CD4-positive, CD25-positive, alpha-beta regulatory T cell (primary cell): ENCODE measurements at places on chromosomes 4 and X. TPM values are rescaled to one million over a fixed set of nuclear protein-coding genes. Genes with fewer than 3 reads are reported as not detected.

DNA sequence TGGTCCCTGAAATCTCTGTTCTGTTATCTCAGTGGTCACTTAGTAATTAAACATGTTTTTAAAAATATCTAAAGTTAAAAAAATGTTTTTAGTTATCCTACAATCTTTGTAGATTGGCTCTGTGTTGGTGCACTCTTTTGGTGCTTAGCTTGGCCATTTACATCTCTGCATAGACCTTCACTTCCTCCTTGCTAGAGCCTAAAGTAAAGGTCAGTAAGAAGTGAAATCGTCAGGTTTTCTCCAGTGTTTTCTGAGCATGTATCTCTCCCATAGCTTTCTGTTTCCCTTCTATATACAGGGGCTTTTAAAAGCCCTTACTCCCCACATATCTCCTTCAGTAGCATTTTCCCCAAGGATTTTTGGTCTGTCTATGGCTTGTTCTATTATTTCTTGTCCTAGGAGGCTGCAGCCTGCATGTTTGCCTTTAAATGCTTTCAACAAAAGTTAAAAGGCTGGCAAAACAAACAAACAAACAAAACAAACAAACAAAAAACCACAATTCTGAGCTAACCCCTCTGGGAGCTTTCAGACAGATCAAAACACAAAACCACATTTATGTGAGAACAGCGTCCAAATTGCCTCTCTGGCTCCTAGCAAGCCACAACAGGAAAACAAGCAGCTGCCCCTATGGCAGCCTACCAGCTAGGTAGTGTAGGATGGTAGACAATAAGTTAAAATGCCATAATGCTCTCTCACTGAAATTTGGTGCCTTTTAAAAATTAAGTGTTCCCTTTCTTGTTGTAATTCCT lies 27.3 kb upstream of the GPRASP2 start:
- no peak overlapping the region for H3K4me3 ChIP-seq
- no peak overlapping the region for H3K27ac ChIP-seq
- no peaks in the 10 kb centered on the region for H3K4me1 ChIP-seq
- no peaks in the 10 kb centered on the region for H3K27me3 ChIP-seq

ASB5 gene
- total RNA-seq = not detected

- no peaks in the 10 kb centered on the region for H3K4me1 ChIP-seq
- H3K36me3 ChIP-seq = no peaks in the 10 kb centered on the region
- H3K27me3 ChIP-seq = no peaks in the 10 kb centered on the region
- H3K4me3 ChIP-seq = no peak overlapping the region
- no peak for DNase-seq
Measured at GRCh38 chr4:181670506-181670905, 572.7 kb upstream of the TENM3 start.

- DNase-seq = no peak
- H3K4me3 ChIP-seq = no peak overlapping the region
- H3K36me3 ChIP-seq = no peaks in the 10 kb centered on the region
- H3K27me3 ChIP-seq = peaks cover 5% of the 10 kb centered on the region
Measured at GRCh38 chr4:139910106-139910505, 243.9 kb downstream of the MAML3 start.

- DNase-seq = no peak
- H3K4me3 ChIP-seq = no peak overlapping the region
- H3K4me1 ChIP-seq = no peaks in the 10 kb centered on the region
- no peaks in the 10 kb centered on the region for H3K36me3 ChIP-seq
- no peaks in the 10 kb centered on the region for H3K27me3 ChIP-seq
- H3K27ac ChIP-seq = no peak overlapping the region
Measured at GRCh38 chr4:185896817-185897488, 85.0 kb upstream of the SORBS2 start.

DNA sequence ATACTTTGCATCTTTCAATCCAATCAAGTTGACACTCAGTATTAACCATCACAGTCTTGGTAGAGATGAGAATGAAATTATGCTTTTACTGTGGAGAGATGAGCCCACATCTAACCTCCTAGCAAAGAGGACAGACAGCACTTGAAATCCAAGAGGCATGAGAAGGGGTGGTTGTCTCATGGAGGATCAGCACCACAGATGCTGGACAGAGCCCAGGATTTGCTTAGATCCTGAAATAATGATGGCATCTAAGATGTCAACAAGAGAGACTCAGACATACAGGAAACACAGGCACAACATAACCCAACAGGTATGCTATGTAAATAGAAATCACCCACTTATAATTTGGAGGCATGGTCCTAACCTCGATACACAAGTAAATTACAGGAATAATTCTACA lies 74.3 kb upstream of the VCX2 start:
- DNase-seq = no peak
- H3K27me3 ChIP-seq = no peaks in the 10 kb centered on the region
- no peaks in the 10 kb centered on the region for H3K4me1 ChIP-seq

SH2D1A gene
- total RNA-seq = 42.7 TPM

- H3K27ac ChIP-seq = no peak overlapping the region
- no peaks in the 10 kb centered on the region for H3K27me3 ChIP-seq
- peak overlapping the region; percentile 44 for H3K4me3 ChIP-seq
- no peaks in the 10 kb centered on the region for H3K36me3 ChIP-seq
- peak; percentile 37 for DNase-seq
- peaks cover 14% of the 10 kb centered on the region for H3K4me1 ChIP-seq
Measured at GRCh38 chrX:39440799-39441284, 639.6 kb downstream of the MID1IP1 start.

GRCh38 chrX:39758791-39759525 lies 338.8 kb downstream of the BCOR start:
- no peak for DNase-seq
- no peak overlapping the region for H3K27ac ChIP-seq
- no peaks in the 10 kb centered on the region for H3K4me1 ChIP-seq
- no peaks in the 10 kb centered on the region for H3K36me3 ChIP-seq

GRCh38 chr4:118742050-118742449 lies 56.9 kb downstream of the METTL14 start:
- no peaks in the 10 kb centered on the region for H3K27me3 ChIP-seq
- no peak for DNase-seq
- no peak overlapping the region for H3K27ac ChIP-seq
- H3K4me1 ChIP-seq = no peaks in the 10 kb centered on the region
- no peak overlapping the region for H3K4me3 ChIP-seq

DNA sequence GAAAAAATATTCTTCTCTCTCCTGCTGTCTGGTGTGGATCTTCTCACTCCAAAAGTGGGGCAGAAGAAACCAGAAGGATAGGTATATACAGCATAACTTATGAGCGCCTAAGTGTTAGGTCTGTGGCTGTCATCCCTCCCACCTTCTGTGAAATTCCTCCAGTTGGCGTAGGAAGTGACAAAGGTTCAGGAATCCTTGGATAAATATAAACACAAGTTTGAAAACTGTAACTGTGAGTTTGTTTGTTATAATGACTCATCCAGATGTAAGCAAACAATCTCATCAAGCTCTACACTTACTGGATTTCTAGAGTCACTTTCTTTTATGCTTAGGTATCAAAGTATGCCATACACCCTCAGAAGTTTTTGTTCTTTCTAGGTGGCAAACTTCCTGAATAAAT lies 405.2 kb downstream of the FAT4 start:
- no peaks in the 10 kb centered on the region for H3K36me3 ChIP-seq
- H3K4me1 ChIP-seq = no peaks in the 10 kb centered on the region
- no peak for DNase-seq
- H3K27ac ChIP-seq = no peak overlapping the region

ATOH1 gene
- total RNA-seq = not detected

SORCS2 gene
- total RNA-seq = not detected

CTAG1B gene
- not detected for total RNA-seq

ZNF630 gene
- 1.5 TPM for total RNA-seq

TMEM156 gene
- 14.2 TPM for total RNA-seq

FRMD7 gene
- total RNA-seq = not detected

DNA sequence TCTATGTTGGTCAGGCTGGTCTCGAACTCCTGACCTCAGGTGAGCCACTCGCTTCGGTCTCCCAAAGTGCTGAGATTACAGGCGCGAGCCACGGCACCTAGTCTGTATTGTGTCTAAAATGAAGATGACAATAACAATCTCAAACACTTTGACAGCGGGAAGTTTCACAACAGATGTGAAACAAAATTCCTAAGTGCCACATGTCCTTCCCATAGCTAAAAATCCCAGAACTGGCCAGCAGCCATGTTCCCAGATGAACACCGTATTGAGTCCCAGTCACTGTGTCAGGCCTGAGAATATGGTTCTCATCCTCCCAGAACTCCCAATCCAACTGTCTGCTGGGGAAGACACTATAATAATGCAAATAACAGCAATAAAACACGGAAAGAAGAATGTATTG lies 16.4 kb upstream of the KLHL8 start:
- no peak overlapping the region for H3K27ac ChIP-seq
- H3K36me3 ChIP-seq = no peaks in the 10 kb centered on the region
- peaks cover 3% of the 10 kb centered on the region for H3K4me1 ChIP-seq
- H3K4me3 ChIP-seq = no peak overlapping the region
- no peak for DNase-seq

STATH gene
- total RNA-seq = not detected

GRCh38 chr4:126451237-126451873 lies 1136.6 kb downstream of the FAT4 start:
- H3K4me3 ChIP-seq = no peak overlapping the region
- H3K36me3 ChIP-seq = no peaks in the 10 kb centered on the region
- H3K27ac ChIP-seq = no peak overlapping the region
- H3K4me1 ChIP-seq = no peaks in the 10 kb centered on the region
- no peaks in the 10 kb centered on the region for H3K27me3 ChIP-seq

ADGRL3 gene
- not detected for total RNA-seq

GRCh38 chrX:104172788-104173187 lies 6.5 kb downstream of the FAM199X start:
- no peaks in the 10 kb centered on the region for H3K27me3 ChIP-seq
- DNase-seq = no peak
- H3K4me3 ChIP-seq = no peak overlapping the region
- H3K4me1 ChIP-seq = peaks cover 5% of the 10 kb centered on the region
- H3K27ac ChIP-seq = no peak overlapping the region
- peaks cover 12% of the 10 kb centered on the region for H3K36me3 ChIP-seq

CXXC4 gene
- total RNA-seq = not detected

IQCM gene
- total RNA-seq = not detected

TMPRSS11A gene
- total RNA-seq = not detected

DNA sequence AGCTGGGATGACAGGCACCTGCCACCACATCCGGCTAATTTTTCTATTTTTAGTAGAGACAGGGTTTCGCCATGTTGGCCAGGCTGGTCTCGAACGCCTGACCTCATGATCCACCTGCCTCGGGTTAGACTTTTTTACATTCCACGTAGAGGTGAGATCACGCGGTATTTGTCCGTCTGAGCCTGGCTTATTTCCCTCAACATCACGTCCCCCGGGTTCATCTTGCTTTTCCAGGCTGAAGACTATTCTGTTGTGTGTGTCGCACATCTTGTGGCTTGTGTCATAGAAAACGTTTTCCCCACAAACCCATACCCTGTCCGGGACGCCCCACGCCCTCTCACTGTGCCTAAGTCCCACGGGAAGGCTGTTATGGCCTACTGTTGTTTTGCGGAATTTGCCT lies 185.3 kb downstream of the CRLF2 start:
- H3K36me3 ChIP-seq = no peaks in the 10 kb centered on the region
- no peak overlapping the region for H3K27ac ChIP-seq
- no peaks in the 10 kb centered on the region for H3K4me1 ChIP-seq
- H3K27me3 ChIP-seq = no peaks in the 10 kb centered on the region

COX7B2 gene
- total RNA-seq = not detected

ITM2A gene
- total RNA-seq = 135 TPM

GRCh38 chrX:65253817-65254216 lies 277.6 kb upstream of the ZC4H2 start:
- no peak overlapping the region for H3K27ac ChIP-seq
- no peak for DNase-seq
- H3K27me3 ChIP-seq = no peaks in the 10 kb centered on the region
- H3K36me3 ChIP-seq = no peaks in the 10 kb centered on the region
- H3K4me3 ChIP-seq = no peak overlapping the region
- no peaks in the 10 kb centered on the region for H3K4me1 ChIP-seq

DNA sequence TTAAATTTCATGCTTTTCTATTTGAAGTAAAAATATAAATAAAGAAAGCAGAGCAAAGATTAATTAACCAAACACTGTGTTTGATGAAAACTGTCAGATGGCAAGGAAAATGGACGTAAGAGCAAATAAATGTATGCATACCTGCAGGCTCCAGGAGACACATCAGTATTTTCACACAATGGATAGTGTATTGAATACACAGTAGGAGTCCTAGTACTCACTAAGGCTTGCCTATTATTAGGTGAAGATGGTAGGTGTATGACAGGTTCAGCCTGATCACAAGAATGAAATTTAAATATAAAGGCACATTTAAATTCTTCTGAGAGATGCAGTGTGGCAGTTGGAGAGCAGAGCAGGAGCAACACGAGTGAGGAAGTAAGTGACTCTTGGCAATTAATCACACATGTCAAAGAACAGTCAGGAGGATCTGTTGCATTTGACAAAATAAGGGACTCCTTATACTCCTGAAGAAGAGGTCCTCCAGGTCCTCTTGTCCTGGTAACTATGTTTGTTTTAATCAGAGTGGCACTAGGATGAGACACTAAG lies 106.0 kb upstream of the NDST4 start:
- no peak for DNase-seq
- H3K27me3 ChIP-seq = no peaks in the 10 kb centered on the region
- no peak overlapping the region for H3K27ac ChIP-seq
- H3K36me3 ChIP-seq = no peaks in the 10 kb centered on the region
- no peak overlapping the region for H3K4me3 ChIP-seq

PLK4 gene
- total RNA-seq = 13.8 TPM

HELT gene
- not detected for total RNA-seq

GRCh38 chrX:105869701-105870100 lies 47.4 kb downstream of the NRK start:
- H3K36me3 ChIP-seq = no peaks in the 10 kb centered on the region
- no peak overlapping the region for H3K27ac ChIP-seq
- no peak for DNase-seq
- no peaks in the 10 kb centered on the region for H3K4me1 ChIP-seq
- no peak overlapping the region for H3K4me3 ChIP-seq

DNA sequence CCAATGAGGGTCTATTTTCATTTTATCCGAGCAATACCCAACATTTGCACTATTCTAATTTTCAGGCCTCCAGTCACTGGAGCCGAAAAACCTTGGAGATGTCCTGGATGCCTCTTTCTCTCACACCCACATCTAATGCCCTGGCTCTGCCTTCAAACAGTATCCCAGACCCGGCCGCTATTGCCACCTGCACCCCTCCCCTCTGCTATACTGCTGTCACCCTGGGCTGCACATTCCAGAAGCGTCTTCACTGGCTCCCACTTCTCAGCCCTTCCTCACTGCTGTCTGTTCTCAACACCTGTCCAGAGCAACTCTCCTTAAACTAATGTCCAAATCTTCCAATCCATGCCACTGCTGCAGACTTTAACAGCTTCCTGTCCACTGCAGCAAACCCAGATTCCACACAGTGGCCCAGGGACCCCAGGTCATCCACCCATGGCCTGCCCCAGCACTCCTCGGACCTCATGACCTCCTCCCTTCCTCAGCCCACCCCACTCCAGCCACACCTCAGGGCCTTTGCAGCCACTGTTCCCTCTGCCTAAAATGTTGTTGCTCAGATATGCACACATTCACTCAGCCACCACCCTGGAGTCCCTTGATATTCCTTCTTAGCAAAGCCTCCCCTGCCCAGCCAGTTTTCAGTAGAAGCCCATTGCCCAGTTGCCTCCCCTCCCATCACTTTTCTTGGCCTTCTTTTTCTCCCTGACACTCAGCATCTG lies 30.5 kb upstream of the PPP2R2C start:
- DNase-seq = no peak
- no peaks in the 10 kb centered on the region for H3K4me1 ChIP-seq
- no peaks in the 10 kb centered on the region for H3K27me3 ChIP-seq
- no peak overlapping the region for H3K27ac ChIP-seq
- H3K4me3 ChIP-seq = no peak overlapping the region
